ENCODE measurements at places on chromosomes 1 and 21.

DNA sequence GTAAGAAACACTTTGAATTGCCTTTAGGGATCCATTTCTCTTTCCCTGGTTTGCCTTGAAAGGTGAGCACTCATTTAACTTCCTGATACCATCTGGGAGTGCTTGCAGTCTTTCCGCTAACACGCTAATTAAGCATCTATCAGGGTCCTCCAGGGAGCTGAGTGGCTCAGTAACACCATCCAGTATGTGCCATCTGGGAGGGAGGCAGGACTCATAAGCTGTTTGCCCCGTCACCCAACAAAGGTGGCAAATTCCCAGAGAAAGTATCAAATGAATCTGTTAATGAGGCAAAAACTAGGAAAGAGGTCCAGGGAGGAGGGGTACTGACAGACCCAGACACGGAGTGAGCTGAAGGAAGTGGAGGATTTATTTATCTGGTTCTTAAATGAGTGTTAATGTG lies 430.9 kb downstream of the HLX start:
- no peak for DNase-seq

DNA sequence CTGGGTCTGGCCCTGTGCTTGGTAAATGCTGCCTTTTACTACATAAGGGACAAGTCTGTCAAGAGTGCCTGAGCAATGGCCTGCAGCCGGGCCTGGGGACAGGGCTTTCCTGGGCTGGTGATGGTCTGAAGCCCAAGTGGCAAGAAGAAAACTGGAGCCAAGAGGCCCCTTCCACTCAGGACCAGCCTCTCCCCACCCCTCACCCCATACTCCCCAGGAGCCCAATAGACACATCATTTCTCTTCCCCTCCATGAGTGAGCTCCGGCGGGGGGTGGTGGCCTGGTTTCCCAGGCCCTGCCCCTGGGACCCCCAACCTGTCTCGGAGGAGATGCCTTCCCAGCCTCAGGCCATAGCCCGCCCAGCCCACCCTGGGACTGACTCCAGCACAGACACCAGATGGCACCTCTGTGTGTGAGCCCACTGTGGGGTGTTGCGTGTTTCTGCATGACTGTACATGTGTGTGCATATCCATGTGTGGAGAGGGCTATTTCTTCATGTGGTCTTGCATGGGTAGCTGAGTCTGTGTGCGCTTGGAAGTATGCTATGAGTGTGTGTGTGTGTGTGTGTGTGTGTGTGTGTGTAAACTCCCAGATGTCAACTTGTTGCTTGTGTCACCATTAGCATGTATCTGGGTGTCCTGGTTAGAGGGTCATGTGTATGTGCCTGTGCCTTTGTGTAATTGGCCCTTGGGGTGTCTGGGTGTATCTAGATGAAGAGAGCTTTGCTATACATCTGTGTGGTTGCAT lies 14.3 kb upstream of the LRP8 start:
- no peak for DNase-seq

DNA sequence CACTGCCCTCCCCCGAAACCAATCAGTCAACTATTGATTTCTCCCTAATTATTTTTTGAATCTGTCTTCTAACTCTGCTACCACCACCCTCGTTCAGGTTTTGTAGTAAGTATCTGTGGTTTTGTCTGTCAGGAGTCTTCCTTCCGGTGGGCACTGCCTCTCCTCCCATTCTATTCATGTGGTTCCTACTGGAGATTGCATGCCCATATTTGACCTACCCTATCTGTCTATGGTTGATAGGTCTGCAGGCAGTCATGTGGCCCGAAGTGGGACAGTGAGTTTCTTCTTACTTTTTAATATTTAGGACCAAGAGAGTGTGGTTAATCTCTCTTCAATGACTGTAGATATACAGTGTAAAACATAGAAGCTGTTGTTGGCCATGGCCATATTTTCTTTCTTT lies 17.8 kb upstream of the MAST2 start:
- no peak for DNase-seq

DNA sequence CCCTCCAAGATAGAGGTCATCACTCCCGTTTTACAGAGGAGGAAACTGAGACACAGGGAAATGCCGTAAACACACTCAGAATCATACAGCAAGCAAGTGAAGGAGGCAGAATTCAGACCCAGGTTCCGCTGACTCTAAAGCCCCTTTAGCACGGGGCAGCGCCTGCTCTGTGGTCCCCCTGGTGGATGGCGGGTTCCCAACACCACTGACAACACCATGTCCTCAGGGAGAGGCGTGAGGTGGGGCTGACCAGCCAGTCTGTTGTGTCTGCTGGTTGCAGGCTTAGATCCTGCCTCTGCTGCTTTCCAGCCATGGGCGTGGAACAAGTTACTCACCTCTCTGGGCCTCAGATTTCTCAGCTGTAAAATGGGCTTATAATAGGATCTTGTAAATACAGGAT lies 617.3 kb downstream of the MATN1 start:
- no peak for DNase-seq

DNA sequence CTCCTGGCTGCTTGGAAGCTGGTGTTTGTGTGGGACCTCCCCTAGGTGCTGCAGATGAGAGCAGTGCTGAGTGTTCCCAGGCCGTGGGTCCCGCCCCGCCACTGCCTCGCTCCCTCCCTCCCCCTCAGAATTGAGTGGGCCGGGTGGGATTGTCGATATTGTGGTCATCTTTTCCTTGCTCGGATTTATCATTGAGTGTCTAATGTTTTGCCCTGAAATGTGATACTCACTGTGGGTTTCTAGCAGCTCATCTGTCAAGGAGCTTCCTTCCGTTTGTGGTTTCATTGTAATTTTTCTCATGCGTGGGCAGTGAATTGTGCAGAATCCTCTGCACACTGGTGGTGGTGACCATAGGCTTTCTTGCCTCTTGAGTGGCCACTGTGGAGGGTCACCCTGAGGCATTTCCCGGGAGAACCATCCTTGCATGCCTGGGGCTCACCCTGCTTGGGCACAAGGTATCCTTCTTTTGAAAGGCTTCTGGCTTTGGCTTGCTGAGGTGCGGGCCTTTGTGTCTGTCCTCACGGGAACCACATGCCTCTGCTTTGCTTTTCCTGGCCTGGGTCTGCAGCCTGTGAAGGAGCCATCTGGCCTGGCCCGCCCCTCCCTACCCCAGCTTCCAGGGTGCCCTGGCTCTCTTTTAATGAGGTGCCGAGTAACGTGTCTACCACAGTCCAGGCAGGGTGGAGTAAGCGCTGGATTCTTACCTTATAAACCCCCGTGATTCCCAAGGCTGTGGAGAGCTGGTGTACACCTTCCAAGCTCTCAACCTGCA lies 25.6 kb downstream of the SLX9 start:
- no peak for DNase-seq

GRCh38 chr1:51648180-51649109 lies 31.6 kb downstream of the OSBPL9 start:
- no peak for DNase-seq

GRCh38 chr1:244833734-244834542 lies 1.5 kb upstream of the COX20 start:
- DNase-seq: no peak
